ENCODE measurements at places on chromosomes 7 and 10.

- DNase-seq: no peak
These were observed 26.6 kb downstream of the SEMA3D start for GRCh38 chr7:85160223-85160622.

DNA sequence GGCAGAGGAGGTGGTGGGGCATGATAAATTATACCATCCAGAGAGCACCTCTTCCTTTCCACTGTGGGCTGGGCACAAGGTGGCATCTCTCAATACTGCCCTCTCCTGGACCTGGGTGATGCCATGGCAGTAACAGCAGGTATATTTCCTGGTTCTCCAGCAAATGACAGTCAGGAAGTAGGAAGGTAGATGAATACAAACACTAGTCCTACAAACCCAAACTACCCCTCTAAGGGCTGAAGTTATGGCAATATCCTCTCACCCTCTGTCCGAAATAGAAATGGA, 1004.9 kb downstream of the KCNMA1 start:
- no peak for DNase-seq

- no peak for DNase-seq
These were observed 8.0 kb upstream of the ACTR3B start for GRCh38 chr7:152751449-152752141.

GRCh38 chr7:64875658-64876406, 27.2 kb upstream of the ZNF273 start:
- DNase-seq: no peak

GRCh38 chr10:97873569-97873968, 23.9 kb downstream of the GOLGA7B start:
- no peak for DNase-seq

DNA sequence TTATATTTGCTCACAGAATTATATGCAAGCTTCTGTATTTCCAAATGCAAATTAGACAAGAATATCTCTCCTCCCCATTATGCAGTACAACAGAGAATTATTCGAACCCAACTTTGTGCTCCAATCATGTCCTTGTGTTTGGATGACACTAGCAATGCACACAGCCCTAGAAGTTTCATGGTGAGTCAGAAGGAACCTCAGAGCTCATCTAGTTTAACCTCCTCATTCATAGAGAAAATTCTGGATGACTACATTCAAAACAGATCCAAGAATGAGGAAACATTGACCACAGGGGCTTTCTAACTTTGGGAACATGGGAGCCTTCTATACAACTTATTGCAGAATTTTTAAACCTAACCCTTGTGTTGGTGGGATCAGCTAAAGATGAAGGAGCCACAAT, 12.8 kb upstream of the ARID5B start:
- DNase-seq: no peak

DNA sequence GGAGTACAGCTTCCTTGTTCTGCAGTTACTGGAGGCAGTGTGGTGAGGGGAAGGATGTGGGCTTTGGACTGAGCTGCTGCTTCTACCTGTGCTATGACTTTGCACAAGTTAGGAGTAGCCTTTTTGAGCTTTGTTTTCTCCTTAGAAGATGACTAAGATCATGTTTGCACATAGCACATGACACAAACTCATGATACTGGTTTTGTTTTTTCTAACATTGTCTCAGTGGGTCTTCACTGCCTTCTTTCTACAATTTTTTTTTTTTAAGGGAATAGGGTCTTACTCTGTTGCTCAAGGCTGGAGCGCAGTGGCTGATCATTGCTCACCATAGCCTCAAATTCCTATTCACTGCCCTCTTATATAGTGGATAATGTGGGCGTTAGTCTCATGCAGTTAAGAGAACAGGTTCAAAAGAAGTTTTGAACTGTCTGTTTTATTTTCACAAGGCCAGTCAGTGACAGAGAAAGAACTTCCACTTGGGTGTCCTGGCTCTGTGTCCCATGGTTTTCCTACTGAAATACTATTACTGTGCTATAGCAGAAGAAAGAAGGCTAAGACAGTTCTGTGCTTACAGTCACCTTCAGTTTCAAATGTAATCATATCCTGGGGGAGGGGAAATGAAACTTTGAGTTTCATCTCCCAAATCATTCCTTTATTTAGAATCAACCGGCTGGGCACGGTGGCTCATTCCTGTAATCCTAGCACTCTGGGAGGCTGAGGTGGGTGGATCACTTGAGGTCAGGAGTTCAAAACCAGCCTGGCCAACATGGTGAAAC, 72.0 kb downstream of the KAT6B start:
- no peak for DNase-seq

DNA sequence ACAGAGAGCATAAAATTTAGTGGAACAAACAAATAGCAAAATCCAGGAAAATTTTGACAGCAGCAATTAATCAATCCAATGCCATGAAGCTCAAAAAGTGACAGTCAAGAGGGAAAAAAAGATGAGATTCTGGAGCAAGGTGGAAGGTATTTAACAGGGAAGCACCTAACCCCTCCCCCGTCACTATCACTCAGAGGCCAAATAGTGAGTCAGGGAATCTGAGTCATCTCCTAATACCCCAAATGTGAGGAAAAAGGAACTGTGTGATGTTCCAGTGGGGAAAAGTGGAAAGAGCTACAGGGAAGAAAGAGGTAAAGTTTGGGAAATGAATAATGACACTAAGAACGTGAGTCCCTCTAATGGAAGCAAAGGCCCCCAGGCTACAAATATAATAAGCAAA, 113.2 kb upstream of the PHF14 start:
- no peak for DNase-seq

DNA sequence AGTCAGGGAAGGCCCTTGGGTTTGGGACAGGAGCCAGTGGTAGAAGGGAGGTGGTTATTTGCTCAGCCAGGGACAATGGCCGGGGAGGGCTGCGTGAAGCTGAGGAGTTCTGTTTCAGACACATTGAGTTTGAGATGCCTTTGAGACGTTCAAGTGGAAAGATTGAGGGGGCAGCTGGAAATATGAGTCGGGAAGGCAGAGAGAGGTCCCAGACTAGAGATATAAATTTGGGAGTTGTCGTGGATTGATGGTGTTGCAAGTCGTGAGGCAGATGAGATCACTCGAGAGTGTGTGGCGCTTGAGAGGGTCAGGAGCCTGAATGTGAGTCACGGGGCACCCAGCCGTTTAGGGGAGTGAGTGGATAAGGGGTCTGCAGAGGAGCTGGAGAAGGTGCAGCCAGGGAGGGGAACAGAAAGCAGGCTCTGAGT, 73.3 kb downstream of the ZMIZ1 start:
- DNase-seq: no peak

GRCh38 chr10:32771217-32771616, 186.8 kb downstream of the ITGB1 start:
- DNase-seq: no peak

DNA sequence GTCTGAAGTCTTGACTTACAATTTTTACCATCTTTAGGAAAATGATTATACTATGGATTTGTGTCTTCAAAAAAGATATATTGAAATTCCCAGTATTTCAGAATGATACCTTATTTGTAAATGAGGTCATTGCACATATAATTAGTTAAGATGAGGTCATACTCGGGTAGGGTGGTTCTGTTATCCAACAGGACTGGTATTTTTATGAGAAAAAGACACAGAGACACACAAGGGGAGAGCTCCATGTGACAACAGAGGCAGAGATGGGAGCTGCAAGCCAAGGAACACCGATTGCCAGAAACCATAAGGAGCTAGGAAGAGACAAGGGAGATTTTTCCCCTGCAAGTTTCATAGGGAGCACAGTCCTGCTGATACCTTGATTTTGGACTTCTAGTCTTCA, 356.9 kb downstream of the ARL4A start:
- no peak for DNase-seq

Measured in hematopoietic multipotent progenitor cell treated with erythropoietin and hydrocortisone succinate and interleukin-3 and kit ligand, for 15 days (in vitro differentiated cells).